ENCODE measurements at places on chromosomes 7 and 10.
A peak's percentile ranks its signal among the peaks of the same experiment; 100 is the strongest.

DNA sequence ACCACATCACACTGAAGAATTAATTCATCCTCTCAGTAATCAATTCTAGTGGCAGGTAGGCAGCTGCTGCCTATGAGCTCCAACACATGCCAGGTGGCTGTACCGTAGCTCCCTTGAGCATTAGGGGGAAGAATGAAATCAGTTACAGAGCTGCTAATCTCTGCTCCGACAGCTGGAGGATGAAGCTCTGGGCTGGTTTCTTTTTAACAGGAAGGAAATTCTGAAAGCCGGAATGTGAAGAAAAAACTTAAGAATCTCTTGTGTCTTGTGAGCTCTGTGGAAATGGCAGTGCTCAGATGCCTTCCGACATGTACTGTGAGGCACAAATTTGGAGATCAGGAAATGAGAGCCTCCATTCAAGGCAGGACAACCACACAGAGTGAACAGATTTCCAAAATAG lies 2.8 kb upstream of the AHCYL2 start:
- DNase-seq: no peak

GRCh38 chr10:93491602-93492121 lies 4.8 kb upstream of the CEP55 start:
- no peak for DNase-seq

DNA sequence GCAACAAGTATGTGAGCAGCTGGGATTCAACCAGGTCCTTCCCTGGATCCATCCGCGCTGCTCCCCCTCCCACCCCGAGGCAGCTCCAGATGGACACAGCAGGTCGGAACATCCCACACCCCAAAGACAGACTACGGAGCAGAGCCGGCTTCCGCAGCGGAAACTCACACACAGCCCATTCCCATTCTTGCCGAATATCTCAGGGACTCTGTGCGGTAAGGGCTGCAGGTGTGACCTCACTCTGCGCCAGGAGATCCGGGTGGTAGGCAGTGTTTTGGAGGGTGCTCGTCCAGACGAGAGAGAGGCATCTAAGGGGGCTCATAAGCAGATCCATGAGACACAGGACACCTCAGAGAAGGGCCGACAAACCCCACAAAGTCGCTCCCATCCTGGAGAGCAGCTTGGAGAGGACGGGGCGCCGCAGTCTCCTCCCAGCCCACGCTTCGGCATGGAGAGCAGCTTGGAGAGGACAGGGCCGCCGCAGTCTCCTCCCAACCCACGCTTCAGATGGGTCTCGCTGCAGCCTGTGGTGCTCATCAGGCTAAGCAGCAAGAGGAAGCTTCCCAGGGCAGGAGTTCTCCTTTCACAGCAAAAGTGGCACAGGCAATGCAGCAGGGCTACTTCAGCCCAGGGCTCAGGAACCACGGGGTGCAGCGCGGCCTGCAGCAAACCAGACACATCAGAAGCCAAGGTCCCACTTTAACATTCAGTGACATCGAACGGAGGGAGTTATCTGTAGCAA lies 179.9 kb downstream of the DIP2C start:
- DNase-seq: no peak

DNA sequence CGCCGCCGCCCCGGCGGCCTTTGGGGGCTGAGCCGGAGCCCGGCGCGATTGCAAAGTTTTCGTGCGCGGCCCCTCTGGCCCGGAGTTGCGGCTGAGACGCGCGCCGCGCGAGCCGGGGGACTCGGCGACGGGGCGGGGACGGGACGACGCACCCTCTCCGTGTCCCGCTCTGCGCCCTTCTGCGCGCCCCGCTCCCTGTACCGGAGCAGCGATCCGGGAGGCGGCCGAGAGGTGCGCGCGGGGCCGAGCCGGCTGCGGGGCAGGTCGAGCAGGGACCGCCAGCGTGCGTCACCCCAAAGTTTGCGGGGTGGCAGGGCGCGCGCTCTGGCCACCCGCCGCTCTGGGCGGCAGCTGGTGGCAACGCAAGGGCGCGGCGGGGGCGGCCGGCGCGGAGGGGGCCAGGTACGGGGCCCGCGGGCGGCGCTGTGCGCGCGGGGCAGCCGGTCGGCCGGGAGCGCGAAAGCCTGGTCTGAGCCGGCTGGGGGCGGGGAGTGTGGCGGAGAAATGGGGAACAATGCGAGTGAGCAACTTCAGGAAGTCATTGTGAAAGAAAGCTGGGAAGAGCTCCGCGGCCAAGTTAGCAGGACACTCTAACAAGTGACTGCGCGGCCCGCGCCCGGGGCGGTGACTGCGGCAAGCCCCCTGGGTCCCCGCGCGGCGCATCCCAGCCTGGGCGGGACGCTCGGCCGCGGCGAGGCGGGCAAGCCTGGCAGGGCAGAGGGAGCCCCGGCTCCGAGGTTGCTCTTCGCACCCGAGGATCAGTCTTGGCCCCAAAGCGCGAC lies at the start of gene IKZF1:
IKZF1 (plus strand) TSS at position 588 of the 782 bp plus-strand sequence. CDS start 14,346 bp downstream, outside the sequence.
- DNase-seq: peak; percentile 76

DNA sequence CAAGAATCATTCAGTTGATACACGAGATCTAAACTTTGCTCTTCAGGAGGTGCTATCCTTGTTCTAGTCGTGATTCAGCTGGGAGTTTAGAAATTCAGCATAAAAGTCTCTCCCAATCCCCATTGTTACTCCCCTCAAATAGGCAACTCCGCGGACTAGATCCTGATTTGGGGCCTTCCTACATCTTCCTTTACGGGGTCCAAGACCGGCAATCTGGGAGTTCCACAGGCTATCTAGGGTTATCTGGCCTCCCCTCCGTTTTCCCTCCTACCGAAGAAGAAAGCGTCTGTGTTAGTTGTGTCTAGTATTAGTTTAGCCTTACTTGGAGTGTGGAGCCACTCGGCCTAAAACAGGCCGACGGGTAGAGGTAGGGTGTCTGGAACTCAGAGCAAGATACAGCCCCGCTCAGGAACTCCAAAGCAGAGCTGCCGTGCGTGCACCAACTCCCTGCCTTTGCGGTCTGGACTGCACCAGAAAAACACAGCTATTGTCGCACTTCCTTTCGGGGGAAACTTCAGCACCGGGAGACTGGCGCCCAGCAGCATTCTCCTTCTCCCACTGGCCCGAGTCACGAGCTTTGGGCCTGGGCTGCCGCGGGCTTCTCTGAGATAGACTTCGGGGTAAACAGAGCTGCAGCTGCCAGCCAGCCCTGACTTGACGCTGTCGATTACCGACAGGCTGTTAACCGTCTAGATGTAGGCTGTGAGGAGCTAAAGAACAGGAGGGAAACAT lies 1.5 kb upstream of the DLX5 start:
- DNase-seq: no peak

- DNase-seq: no peak
These were observed 181.8 kb upstream of the AGK start for GRCh38 chr7:141369422-141369821.

GRCh38 chr10:98394851-98395440 lies 20.0 kb downstream of the PYROXD2 start:
- DNase-seq: no peak

DNA sequence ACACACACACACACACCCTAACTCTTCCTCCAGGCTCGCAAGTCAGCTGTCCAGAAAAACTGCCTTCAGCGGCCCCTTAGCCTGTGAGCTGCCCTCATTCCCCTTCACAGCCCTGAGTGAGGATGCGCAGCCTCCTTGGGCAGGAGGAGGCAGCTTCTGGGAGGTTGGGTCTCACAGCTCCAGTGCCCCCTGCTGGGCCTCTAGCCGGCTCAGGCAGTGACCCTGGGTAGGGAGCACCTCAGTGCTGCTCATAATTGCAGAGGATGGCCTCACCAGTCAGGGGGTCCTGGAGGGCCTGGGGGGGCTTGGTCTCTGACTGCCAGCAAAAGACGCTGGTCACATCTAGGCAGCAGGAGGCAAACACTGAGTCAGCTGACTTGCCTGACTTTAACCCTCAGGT lies 43.7 kb downstream of the ZNF273 start:
- DNase-seq: peak; percentile 56

- DNase-seq: no peak
These were observed 186.5 kb downstream of the ELMO1 start for GRCh38 chr7:37262181-37262580.

DNA sequence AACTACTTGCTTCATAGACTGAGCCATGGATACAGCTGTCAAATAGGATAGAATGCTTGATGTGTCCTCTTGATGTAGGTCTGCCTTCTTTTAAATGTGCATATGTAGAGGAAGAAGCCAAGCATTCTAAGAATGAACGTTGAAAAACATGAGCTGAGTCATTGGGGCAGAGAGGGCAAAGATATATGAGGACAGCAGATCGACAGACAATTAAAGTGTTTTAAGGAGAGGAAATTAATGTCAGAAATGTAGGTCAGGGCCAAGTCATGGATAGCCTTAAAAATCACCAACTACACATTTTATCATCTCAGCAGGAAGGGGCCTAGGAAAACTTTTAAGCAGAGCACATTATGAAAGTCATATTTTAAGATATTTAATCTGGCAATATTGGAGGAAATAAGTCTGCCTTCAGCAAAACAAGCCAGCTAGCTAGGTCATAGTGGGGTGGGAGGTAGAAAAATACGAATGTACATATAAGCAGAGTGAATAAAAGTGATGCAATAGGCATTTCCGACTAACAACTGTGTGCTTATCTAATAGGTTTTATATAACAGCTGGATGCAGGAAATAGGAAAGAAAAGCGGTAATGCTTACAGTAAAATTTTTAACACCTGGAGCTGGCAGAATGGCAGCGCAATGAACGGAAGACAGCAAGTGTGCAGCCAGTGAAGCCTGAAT lies 638.3 kb upstream of the TPK1 start:
- no peak for DNase-seq
